ENCODE measurements at places on chromosomes 6 and 20. TPM values are rescaled to one million over a fixed set of nuclear protein-coding genes. Genes with fewer than 3 reads are reported as not detected.

SLC32A1 gene
- total RNA-seq: not detected

RSPH9 gene
- 0.94 TPM for total RNA-seq

GSTA2 gene
- not detected for total RNA-seq

LY6G5C gene
- not detected for total RNA-seq

SERAC1 gene
- total RNA-seq: 10.4 TPM

ZBTB46 gene
- 4.8 TPM for total RNA-seq

TRIM40 gene
- total RNA-seq: under 0.01 TPM

KIF6 gene
- 1.3 TPM for total RNA-seq

CFB gene
- total RNA-seq: 15.0 TPM

MEP1A gene
- not detected for total RNA-seq

LHFPL5 gene
- total RNA-seq: not detected

SLCO4A1 gene
- total RNA-seq: not detected

TBC1D20 gene
- 25.7 TPM for total RNA-seq

GTSF1L gene
- not detected for total RNA-seq

CLPSL1 gene
- total RNA-seq: not detected

NSFL1C gene
- total RNA-seq: 15.4 TPM

SUMO4 gene
- 0.70 TPM for total RNA-seq

FHL5 gene
- not detected for total RNA-seq
